NB4 (cell line): ENCODE measurements at places on chromosomes 7 and 10.
A peak's percentile ranks its signal among the peaks of the same experiment; 100 is the strongest.

DNA sequence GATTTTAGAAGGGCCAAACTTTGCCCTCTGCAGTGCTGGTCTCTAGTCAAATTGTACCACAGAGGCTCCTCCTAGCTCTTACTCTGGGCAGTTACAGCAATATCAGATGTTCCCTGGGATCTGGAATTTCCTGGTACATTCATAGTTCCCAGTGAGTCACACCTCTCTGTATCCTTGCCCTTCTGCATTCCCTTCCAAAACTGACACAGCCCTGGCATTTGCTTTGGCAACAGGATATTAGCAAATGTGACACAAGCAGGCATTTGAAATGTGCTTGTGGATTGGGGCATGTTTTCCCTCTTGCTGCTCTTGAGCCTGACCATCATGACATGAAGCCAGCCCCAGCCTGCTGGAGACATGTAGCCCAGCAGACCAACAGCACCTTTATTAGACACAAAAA, 284.7 kb upstream of the AKR1E2 start:
- DNase-seq: no peak

DNA sequence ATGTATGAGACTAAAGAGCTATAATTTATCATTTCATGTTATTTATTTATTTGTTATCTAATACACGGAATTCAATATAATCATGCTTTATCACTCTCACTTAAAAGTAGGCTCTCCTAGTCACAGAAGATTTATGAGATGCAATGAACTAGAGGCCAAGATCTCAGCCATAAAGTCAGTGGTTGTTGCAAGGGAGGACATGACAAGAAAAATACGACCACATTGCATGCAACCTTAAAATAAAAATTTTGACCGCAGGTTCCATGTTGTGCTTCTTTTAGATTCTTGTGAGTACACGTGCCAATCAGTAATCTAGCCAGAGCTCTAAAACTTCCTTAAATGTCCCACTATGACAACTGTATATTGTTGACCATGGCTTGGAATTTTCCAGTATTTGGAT, 75.9 kb upstream of the SP8 start:
- DNase-seq: no peak

DNA sequence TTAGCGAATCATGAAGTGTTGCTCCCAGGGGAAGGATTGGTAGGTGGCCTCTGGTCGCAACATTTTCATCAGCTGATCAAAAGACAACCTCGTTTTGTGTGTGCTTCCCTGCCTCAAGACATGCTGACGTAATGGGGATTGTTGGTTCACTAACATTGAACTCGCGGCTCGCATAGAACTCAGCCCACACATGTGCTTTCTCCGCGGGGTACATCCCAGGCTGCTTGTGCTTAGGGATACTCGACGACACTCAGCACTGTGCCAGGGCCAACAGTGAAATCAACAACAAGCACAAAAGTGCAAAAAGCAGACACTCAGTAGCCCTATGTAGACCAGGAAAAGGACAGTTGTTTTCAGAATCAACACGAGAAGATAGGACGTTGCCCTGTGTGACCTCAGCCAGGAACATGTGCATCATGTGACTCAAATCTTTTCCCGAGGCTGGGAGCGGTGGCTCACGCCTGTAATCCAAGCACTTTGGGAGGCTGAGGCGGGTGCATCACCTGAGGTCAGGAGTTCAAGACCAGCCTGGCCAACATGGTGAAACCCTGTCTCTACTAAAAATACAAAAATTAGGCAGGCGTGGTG, 20.8 kb downstream of the WIPI2 start:
- DNase-seq: no peak

DNA sequence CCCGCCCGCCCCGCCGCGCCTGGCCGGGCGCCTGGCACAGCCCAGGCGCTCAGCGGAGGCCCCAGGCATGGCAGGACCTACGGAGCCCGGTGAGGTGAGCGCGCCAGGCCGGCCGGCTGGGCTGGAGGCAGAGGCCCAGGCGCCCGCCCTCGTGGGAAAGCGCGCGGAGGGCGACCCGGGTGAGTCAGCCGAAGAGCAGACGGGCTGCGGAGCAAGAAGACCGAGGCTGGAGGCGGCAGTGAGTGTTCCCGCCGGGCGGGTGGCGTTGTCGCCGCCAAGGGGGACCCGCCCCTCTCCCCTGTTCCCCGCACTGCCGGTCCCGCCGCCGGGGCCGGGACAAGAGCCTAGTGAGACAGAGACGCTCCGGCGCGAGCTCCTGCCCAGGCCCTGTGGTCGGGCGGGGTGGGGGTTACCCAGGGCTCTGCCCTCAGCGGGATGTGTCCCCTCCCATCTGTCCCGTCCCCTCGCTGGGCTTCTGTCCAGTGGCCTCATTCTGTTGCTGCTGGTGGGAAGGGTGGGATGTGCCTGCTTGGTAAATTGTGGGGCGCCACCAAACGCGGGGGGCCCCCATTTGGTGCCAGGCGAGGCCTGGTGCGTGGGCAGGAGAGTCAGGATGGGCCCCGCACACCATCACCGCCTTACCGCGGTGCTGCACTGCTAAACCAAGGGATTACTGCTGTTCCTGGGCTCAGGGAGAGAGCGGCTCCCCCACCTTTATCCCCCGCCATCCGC, 17.0 kb upstream of the NODAL start:
- DNase-seq: peak; percentile 83

GRCh38 chr7:94360926-94361325, 33.8 kb upstream of the COL1A2 start:
- DNase-seq: no peak

GRCh38 chr7:149790146-149790548, 16.8 kb upstream of the ZNF467 start:
- no peak for DNase-seq
